ENCODE measurements at places on chromosomes 3 and 15.

- no peak for DNase-seq
Observed at GRCh38 chr3:155502630-155503029, 209.1 kb upstream of the STRIT1 start.

DNA sequence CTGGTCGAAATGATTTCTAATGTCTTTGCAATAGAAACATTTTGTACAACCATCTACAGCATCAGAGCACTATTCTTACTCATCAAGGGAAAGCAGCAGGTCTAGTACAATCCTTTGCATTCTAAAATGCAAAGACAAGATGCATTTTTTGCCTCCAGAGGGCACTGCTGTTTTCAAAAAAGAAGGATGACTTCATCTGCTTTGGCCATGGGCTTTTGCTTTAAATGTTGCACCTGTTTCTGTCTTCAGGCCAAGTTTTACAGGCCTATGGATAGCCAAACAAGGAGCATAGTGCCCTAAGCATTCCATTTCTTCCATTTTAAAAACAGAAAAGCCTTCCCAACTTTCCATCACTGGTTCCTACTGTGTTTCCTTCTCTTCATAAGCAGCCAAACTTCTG is 3.4 kb downstream of the PARP9 start:
- no peak for DNase-seq

DNA sequence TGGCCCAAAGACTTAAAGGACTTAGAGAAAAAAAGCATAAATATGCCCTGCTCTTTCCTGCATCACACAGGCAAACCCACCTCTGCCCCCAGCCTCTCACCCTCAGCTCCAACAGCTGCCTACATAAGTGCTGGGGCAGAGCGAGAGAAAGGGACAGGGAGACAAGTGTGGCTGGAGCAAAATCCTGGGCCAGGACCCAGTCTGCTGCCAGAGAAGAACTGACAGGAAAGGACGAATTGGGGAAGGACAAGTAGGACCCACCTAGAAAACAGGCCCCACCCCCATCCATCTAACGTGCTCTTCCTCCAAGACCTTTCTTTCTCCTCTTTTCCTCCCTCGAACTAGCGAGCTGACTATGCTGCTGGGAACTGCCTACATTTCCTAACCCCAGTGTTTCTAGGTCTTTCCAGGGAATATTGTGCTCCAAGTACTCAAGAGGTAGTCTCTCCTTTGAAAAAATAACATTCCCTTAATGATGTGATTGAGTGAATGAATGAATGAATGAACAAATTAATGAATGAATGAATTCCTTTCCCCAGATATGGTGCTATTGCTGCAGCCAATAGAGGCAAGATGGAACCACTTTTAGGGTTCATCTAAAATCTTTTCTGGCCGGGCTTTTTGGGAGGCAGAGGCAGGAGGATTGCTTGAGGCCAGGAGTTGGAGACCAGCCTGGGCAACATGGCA is 18.4 kb downstream of the IGDCC4 start:
- no peak for DNase-seq

GRCh38 chr15:98397419-98397818 is 250.9 kb upstream of the IGF1R start:
- no peak for DNase-seq

DNA sequence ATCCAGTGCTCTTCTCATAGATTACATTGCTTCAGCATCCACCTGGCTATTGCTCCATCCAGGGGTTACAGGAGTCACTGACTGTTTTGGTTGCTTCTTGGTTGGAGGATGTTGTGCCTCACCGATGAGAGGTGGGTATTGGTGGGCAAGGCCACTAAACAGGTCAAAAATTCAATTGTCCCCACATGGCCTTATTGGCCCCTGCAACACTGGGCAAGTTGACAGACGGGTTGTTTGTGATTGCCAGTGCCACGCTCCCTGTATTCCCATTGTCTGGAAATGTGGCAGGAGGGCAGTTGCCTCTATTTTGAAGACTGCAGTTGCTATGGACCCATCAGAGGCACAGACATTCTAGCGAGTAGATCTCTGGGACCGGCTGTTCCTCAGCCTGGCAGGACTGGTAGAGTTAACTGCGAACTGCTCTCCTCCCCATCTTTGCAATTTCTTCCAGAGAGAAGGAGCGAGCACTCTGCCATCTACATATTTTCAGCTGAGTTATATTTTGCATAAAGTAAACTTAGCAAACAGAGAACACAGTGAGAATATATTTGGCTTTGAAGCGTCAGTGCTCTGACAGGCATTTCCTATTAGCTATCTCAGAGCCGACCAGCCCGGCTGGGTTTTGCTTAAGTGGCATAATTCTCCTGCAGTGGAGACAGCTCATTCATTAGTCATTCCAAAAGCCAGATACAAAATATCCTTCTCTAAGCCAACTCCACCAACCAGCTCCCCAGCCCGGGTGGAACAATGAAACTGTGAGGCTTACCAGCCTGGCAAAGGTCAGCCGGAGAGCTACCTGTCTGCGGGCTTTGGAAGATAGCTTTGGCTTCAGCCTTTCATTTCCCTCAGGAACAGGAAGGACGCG is 26.0 kb upstream of the MAGEF1 start:
- no peak for DNase-seq

- DNase-seq: no peak
Observed at GRCh38 chr3:192919901-192920300, 2.2 kb upstream of the MB21D2 start.

DNA sequence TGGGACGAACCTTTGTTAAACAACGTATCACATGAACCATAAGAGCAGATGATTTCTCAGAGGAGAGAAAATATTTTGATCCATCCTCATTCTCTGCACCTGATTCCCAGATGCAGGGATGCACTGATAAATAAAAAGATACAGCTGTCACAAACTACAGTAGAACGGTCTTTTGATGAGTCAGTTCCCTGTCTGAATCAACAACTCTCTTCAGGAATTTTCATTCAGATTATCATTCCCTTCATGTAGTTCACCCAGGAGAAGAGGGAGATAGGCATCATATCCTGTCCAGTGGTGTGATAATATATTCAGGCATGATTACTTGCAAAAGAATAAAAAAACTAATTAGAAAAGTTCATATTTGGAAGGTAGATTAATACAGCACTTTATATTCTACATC is 521.5 kb downstream of the PYDC2 start:
- no peak for DNase-seq

GRCh38 chr3:39275963-39276593 is 3.8 kb downstream of the CX3CR1 start:
- no peak for DNase-seq

DNA sequence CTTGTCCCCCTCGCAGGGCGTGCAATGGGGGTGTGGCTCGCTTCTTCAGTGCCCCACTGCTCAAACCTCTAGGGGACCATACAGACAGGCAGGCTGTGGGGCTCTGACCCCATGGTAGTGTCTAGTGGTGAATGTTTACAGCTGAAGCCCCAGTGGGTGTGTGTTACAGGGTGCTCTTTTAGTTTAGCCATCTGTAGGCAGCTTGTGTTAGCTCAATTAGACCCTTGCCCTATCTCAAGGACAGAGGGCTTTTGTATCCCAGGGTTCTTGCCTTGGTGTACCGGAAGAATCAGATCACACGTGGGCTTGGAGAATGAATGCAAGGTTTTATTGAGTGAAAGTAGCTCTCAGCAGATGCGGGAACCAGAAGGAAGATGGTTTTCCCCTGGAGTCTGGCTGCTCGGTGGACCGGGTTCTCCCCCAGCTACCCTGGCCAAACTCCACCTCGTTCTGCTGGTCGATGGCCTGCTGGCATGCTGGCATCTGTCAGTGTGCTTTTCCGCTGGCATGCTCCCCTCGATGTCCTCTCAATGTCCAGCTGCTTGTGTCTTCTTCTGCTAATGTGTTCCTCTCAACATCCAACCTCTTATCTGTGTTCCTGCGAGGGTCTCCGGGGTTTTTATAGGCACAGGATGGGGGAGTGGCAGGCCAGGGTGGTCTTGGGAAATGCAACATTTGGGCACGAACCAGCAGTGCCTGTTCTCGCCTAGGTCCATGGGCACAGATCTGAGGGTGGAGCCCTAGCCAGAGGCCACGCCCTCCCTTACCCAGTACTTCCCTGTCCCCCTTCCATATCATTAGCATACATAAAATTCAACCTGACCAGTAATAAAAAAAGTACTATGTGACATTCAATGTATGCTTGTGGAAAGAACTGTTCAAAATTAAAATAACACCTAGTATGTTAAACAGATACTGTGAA is 6.6 kb downstream of the SPCS1 start:
- no peak for DNase-seq

DNA sequence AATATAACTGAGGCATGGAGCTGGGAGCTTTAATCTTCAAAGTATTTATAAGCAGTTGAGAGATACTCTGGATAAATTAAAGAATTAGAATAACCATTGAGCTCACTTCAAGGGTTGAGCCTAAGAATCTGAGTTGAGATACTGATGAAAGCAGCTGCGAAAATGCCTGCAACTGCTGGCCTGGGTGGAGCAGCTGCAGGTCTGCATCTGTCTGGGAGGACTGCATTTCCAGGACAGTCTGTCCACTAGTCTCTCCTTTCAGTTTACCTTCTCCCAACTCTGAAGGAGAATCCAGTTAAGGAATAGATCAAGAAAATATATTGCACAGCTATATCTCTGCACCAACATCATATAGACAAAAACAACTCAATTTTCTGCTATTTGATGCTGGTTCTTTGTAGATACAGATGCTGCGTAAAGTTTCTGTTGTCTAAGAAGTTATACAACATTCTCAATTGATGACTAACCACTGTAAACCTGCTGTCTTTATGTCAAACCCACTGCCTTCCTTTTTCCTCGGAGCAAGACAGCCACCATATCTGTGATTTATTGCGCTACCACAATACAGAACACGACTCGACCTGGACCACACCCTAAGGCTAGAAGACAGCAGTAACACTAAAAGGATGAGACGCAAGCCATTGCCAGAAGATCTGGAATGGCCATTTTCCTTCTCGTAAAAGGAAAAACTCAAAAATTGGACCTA is 245.1 kb downstream of the MAGI1 start:
- DNase-seq: no peak

DNA sequence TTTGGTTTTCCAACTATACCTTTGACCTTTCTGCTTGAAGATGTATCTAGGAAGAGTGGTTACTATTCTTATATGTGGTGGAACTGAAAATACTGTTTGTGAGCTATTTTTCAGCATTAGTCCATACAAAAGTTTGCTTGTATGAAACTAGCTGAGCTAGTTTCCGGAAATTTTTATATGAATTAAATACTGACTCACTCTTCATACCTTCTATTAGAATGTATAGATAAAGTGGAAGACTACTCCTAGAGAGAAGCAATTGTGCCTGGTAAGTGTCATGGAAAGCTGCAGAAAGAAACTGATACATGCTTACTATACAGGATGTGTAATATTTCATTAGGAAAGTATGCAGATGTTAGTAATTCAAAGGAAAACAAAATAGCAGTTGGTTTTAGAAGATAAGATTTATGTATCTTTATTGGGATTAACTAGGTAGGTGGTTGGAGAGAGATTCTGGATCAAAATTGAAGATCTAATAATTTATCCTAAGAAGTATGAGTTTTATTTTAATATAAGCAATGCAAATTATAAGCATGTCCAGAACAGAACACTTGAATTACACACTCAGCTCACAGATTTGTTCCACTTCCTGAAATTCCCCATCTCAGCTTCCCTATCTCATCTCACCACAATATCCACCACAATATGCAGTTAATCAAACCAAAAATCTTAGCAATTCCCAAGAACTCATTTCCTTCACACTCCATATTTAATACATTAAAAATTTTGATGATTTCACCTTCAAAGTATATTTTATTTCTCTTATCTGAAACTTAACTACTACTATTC is 82.8 kb downstream of the BCHE start:
- no peak for DNase-seq

DNA sequence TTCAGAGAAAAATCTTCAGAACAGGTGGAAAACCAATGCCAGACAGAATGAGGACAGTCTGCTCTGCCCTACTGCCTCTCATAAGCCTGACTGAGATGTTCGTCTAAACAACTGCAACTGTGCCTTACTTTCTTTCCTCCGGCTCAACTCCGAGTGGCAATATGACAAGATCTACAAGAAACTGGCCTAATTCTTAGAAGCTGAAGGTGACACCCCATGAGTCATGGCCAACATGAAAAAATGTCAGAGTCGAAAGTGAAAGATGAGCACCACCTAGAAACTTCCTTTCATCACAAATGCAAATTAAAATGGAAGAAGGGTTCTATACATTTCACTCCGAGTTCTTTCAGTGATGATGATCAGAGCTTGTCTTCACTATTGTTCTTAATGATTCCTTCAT is 12.9 kb downstream of the PCYT1A start:
- DNase-seq: no peak

- DNase-seq: no peak
Observed at GRCh38 chr3:81152156-81152555, 609.3 kb downstream of the GBE1 start.

DNA sequence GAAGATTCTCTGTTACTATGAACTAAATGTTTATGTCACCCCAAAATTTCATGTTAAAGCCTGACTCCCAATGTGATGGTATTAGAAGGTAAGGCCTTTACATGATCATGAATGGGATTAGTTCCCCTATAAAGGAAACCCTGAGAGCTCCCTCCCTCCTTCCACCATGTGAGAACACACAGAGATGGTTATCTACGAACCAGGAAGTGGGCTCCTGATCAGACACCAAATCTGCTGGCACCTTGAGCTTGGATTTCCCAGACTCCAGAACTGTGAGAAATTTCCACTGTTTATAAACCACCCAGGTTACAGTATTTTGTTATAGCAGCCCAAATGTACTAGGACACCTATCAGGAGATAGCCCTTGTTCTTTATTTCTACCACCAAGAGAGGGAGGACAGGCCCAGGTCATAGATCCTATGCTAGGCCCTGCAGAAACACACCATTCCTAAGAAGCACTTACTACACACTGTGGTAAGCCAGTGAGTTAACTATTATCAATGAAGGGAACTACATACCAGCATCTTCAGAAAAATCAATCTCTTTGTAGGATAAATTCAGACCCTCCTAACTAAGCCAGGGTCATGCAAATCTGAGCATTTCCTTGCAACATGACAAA is 59.0 kb downstream of the PRKAR2A start:
- DNase-seq: no peak

DNA sequence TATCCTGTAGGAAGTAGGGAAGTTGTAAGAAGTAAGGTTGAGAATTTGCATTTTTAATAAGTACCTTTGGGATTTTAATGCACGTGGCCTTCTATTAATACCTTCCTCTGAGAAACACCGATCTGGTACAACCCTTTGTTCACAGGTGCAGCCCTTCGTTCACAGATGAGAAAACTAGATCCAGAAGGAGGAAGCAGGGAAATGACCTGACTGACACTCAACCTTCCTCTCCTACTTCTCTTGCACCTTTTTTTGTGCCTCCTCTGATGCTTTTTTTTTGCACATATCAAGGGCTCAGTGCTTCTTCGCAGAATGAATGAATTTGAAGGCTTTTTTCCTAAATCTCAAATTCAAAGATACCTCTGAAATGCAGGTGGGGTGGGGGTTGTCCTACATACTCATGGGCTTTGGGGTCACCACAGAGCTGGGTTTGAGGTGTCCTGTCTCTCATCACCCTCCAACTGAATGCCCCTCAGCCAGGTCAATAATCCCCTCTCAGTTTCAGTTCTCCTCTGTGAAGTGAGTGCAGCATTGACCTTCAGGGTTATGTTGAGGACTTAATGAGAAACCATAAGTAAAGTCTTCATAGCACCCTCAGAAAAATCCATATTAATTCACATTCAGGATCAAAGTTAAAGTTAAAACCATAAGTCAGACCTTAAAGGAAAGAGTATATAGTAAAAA is 161.5 kb upstream of the CTNNB1 start:
- no peak for DNase-seq

Measured in activated gamma-delta T cell (primary cell).